ENCODE measurements at places on chromosomes 16 and 17. TPM values are rescaled to one million over a fixed set of nuclear protein-coding genes. Genes with fewer than 3 reads are reported as not detected.

GRCh38 chr16:5615868-5616642 lies 518.5 kb upstream of the EEF2KMT start:
- DNase-seq: peak; percentile 74

RPGRIP1L gene
- total RNA-seq: 23.0 TPM

DNA sequence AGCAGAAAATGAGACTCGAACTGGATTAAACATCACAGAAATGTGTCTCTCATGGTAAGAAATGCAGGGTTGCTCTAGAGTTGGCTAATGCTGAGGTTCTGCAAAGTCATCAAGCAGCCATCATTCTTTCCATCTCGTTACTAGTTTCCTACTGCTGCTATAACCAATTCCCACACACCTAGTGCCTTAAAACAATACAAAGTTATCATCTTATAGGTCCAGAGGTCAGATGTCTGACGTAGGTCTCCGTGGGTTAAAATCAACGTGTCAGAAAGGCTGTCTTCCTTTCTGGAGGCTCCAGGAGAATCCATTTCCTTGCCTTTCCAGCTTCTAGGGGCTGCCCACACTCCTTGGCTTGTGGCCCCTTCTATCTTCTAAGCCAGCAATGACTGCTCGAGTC lies 118.6 kb downstream of the STX8 start:
- DNase-seq: no peak

DNA sequence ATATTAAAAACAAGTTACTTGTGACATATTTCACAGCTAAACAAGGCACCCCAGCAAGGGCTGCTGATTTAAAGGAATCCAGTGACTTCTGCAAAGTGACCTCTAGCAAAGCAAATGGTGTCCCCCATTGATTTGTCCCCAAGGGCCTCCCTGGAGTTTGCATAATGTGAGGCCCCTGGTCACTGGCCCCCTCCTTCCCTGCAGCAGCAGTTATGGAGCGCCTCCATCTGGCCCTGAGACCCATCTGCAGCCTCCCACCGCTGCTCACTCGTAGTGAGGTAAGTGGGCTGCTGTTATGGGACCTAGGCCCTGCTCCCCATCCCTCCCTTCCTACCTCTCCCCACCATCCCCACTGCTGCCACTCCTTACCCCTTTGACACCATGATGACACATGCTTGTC lies 19.6 kb upstream of the EEF2K start:
- no peak for DNase-seq

- DNase-seq: no peak
Observed at GRCh38 chr17:65850486-65850885, 289.0 kb upstream of the AXIN2 start.

DNA sequence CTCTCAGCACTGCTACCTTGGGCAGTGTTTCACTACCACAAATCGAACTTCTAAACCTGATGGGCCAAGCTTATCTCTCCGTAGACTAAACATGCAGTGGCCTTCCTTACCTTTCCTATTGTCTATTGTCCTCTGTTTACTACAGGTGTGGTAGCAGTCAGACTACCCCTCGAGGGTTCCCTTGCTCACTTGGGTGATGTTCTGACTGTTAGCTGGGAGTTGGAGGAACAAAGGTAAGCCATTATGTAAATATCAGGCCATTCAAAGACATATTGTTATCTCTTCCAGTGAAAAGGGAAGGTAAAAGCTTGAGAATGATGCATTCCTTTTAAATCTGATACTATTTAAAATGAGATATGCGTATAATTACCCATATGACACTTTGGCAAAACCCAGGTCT lies 828.3 kb upstream of the EEF2KMT start:
- DNase-seq: no peak

CLEC19A gene
- not detected for total RNA-seq

FOXN1 gene
- total RNA-seq: not detected

CFAP97D1 gene
- 0.32 TPM for total RNA-seq

CA4 gene
- total RNA-seq: 38.7 TPM

GRCh38 chr17:35432176-35433074 lies at the start of gene SLFN12:
Gene SLFN12 (minus strand): TSS chr17:35432500. CDS start chr17:35423028, 9,472 bp downstream.
- DNase-seq: no peak

SSTR5 gene
- 0.64 TPM for total RNA-seq

- no peak for DNase-seq
Observed at GRCh38 chr17:38498353-38498752, 70.1 kb downstream of the ARHGAP23 start.

- DNase-seq: no peak
Observed at GRCh38 chr17:82915757-82916027, 75.9 kb upstream of the ZNF750 start.

- DNase-seq: peak; percentile 79
Observed at GRCh38 chr16:89395150-89396142, 94.9 kb downstream of the ANKRD11 start.

GRCh38 chr17:64041912-64042311 lies 21.5 kb upstream of the ICAM2 start:
- no peak for DNase-seq

GNG13 gene
- total RNA-seq: 4.4 TPM

GRCh38 chr16:53952215-53953208 lies 248.6 kb downstream of the FTO start:
- DNase-seq: no peak

- no peak for DNase-seq
Observed at GRCh38 chr17:55268649-55269480, 4.1 kb downstream of the HLF start.

- no peak for DNase-seq
Observed at GRCh38 chr17:82019690-82020571, 2.7 kb downstream of the CENPX start.

GRCh38 chr16:67961551-67961957 lies 6.9 kb downstream of the SLC12A4 start:
- DNase-seq: no peak

DNA sequence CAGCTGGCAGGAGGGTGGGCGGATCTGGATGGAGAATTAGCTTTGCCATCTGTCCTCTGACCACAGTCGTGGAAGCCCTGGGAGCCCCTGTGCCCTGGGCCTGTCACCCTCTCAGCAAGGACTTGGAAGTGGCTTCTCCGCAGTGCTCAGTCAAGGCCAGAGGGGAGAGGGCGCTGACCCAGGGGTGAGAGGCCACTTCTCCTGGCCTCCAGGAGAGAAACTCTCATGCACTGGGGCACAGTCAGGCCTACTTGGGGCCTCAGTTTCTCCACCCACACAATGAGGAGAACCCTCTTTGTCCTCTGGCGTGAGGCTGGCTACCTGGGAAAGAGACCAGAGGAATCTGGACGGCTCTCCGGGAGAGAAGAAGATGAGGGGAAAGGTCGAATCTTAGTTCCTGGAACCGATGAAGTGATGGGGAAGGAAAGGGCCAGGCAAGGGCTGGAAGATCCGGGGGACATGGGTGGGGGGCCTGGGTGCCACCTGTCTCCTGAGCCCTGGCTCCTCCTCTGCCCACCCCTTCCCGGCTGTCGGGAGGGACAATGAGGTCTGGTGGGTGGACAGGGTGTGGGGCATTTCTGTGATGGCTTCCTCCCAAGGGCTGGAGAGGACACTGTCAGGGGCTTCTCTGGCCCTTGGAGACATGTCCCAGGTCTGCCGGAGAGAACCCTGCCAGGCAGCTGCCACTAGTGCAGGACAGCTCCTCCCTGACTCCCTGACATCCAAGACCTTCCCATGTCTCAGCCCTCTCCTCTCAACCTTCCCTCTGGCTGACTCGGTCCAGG lies 9.0 kb upstream of the ARHGAP27 start:
- DNase-seq: no peak

DNA sequence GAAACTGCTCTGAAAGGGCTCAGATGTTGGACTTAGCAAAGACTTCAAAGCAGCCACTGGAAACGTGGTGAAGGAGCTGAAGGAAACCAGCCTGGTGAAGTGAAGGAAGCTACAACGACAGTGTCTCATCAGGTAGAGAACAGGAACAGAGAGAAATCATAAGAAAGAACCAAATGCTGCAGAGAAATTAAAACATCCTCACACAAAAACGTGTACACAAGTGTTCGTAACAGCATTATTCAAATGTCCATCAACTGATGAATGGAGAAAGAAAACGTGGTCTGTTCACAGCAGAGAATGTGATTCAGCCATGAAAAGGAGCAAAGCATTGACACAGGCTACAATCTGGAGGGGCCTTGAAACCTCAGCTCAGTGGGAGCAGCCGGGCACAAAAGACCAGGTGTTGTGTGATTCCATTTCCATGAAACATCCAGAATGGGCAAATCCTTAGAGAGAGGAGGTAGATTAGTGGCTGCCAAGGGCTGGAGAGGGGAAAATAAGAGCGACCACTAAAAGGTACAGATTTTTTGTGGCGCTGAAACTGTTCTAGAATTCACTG lies 26.9 kb downstream of the IFT140 start:
- DNase-seq: no peak

TRPV2 gene
- 14.5 TPM for total RNA-seq

KIFC3 gene
- 56.8 TPM for total RNA-seq

OSBPL7 gene
- 18.8 TPM for total RNA-seq

- no peak for DNase-seq
Observed at GRCh38 chr16:705431-706188, at the start of gene FBXL16. Gene FBXL16 (minus strand): TSS chr16:705801. CDS start chr16:697405, 8,396 bp downstream.

- DNase-seq: no peak
Observed at GRCh38 chr17:50093807-50094206, 1.3 kb upstream of the PDK2 start.

DNA sequence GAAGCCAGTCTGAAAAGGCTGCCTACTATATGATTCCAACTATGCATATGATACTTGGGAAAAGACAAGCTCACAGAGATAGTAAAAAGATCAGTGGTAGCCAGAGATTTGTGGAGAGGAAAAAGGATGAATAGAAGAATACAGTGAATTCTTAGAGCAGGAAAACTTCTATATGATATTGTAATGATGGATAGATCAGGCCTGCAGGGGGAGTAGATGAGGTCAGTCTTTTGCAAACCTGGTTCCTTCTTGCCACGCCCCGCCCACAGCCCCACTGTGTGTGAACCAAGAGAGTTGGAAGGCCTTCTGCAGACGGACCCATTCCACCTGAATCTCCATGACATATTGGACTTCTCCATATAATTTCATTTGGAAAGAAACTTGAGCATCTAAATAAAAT lies 761 bp upstream of the CCL8 start:
- DNase-seq: no peak

DNA sequence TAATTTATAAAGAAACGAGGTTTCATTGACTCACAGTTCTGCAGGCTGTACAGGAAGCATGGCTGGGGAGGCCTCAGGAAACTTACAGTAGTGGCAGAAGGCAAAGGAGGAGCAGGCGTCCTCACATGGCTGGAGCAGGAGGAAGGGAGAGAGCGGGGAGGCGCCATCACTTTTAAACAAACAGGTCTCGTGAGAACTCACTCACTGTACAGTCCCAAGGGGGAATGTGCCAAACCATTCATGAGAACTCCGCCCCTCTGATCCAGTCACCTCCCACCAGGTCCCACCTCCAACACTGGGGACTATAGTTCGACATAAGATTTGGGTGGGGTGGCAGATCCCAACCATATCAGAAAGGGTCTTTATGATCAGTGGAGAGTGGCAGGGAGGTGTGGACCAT lies 392.4 kb upstream of the TNRC6C start:
- no peak for DNase-seq

CA5A gene
- total RNA-seq: not detected

GRCh38 chr17:81456798-81457197 lies 55.8 kb downstream of the ACTG1 start:
- DNase-seq: no peak

KRTAP2-1 gene
- total RNA-seq: not detected

PKMYT1 gene
- total RNA-seq: 8.4 TPM

GRCh38 chr17:19753661-19754463 lies 5.8 kb upstream of the ALDH3A1 start:
- DNase-seq: peak; percentile 58

GRCh38 chr16:27401768-27402568 lies at the start of gene IL21R:
Gene IL21R (plus strand): TSS chr16:27402174. CDS start chr16:27430072, 27,898 bp downstream.
- DNase-seq: no peak

- DNase-seq: no peak
Observed at GRCh38 chr17:17757391-17757791, 76.1 kb downstream of the RAI1 start.

GRCh38 chr17:8318010-8318935 lies 8.2 kb downstream of the ARHGEF15 start:
- DNase-seq: no peak

DNA sequence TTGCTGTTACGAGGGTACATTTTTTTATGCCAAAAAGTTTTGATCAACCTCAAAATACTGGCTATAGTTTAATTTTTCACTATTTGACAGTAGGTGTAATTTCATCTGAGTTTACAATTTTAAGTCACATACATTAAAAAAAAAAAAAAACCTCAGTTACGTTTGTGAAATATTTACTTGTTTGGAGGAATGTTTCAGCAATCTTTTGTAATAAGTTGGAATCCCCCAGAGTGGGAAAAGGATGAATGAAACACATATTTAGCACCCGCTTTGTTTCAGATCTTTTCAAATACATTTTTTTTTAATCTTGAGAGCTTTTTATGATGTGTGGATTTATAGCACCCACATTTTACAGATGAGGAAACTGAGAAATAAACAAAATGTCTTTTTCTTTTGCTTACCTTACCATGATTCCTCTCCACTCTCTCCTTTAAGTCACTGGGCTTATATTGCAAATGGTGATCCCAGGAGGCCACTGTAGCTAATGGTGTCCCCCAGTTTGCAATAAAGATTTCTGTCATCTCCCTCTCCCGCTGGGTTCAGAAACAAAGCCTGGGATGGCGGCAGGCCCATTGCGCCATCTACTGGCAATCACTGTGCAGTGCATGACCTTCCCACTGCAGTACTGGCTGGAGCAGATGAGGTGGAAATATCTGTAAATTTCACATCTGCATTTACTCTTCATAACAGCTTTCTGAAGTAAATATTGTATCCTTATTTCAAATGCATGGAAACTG lies 27.7 kb downstream of the TBC1D3B start:
- DNase-seq: no peak

SLC52A1 gene
- total RNA-seq: not detected

CYLD gene
- 81.5 TPM for total RNA-seq

- DNase-seq: no peak
Observed at GRCh38 chr17:79051306-79051705, 23.3 kb upstream of the ENGASE start.

GRCh38 chr16:49003992-49004391 lies 277.6 kb downstream of the CBLN1 start:
- no peak for DNase-seq

- no peak for DNase-seq
Observed at GRCh38 chr17:73324160-73324475, 12.3 kb upstream of the CDC42EP4 start.

- DNase-seq: no peak
Observed at GRCh38 chr16:17510567-17510966, 39.8 kb upstream of the XYLT1 start.
